Body of pancreas (tissue), 4 donors: ENCODE measurements at places on chromosomes 2 and 18. TPM values are rescaled to one million over a fixed set of nuclear protein-coding genes. Genes with fewer than 3 reads are reported as not detected.

The IMPACT gene
- total RNA-seq = 9.6 TPM

The MAP3K19 gene
- total RNA-seq = not detected

The MSGN1 gene
- not detected for total RNA-seq

GRCh38 chr18:59821983-59822382, 77.8 kb upstream of the PMAIP1 start:
- DNase-seq = no peak

GRCh38 chr2:168157070-168157469, 90.3 kb downstream of the STK39 start:
- H3K4me3 ChIP-seq = no peak overlapping the region
- H3K27me3 ChIP-seq = no peaks in the 10 kb centered on the region
- no peaks in the 10 kb centered on the region for H3K36me3 ChIP-seq
- no peaks in the 10 kb centered on the region for H3K4me1 ChIP-seq
- DNase-seq = no peak

- H3K36me3 ChIP-seq = no peaks in the 10 kb centered on the region
- no peaks in the 10 kb centered on the region for H3K27me3 ChIP-seq
- H3K4me1 ChIP-seq = no peaks in the 10 kb centered on the region
- no peak for DNase-seq
- H3K27ac ChIP-seq = no peak overlapping the region
- no peak overlapping the region for H3K4me3 ChIP-seq
Observed at GRCh38 chr2:168948621-168949212, 47.6 kb downstream of the G6PC2 start.

GRCh38 chr2:196105951-196106350, 37.3 kb upstream of the DNAH7 start:
- no peak overlapping the region for H3K27ac ChIP-seq
- no peaks in the 10 kb centered on the region for H3K36me3 ChIP-seq
- H3K27me3 ChIP-seq = no peaks in the 10 kb centered on the region

GRCh38 chr2:8477552-8478470, 204.0 kb upstream of the ID2 start:
- H3K4me3 ChIP-seq = no peak overlapping the region
- no peak overlapping the region for H3K27ac ChIP-seq
- H3K4me1 ChIP-seq = peaks cover 47% of the 10 kb centered on the region
- H3K36me3 ChIP-seq = no peaks in the 10 kb centered on the region

DNA sequence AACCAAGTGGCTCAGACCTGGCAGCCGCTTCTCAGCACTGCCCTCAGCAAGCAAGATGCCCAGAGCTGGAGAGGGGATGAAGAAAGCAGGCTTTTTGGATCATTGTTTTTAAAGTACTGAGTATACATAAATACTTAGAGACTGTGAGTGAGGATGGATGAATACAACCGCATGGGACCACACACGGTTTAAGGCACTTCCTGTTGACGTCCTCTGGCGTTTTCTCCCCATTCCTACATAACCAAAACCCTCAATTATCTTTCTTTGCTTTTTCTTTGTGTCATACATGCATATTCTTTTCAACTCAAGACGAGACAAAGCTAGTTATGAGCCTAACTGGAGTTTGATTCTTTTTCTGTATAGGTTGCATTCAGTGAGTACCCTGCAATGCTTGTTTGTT, 198.4 kb downstream of the GALR1 start:
- no peak overlapping the region for H3K27ac ChIP-seq
- H3K4me1 ChIP-seq = no peaks in the 10 kb centered on the region
- H3K4me3 ChIP-seq = no peak overlapping the region
- no peaks in the 10 kb centered on the region for H3K27me3 ChIP-seq
- no peak for DNase-seq

GRCh38 chr2:241649927-241650326, 12.4 kb downstream of the ATG4B start:
- H3K27ac ChIP-seq = no peak overlapping the region
- H3K27me3 ChIP-seq = no peaks in the 10 kb centered on the region
- H3K36me3 ChIP-seq = peaks cover 6% of the 10 kb centered on the region
- no peak for DNase-seq

DNA sequence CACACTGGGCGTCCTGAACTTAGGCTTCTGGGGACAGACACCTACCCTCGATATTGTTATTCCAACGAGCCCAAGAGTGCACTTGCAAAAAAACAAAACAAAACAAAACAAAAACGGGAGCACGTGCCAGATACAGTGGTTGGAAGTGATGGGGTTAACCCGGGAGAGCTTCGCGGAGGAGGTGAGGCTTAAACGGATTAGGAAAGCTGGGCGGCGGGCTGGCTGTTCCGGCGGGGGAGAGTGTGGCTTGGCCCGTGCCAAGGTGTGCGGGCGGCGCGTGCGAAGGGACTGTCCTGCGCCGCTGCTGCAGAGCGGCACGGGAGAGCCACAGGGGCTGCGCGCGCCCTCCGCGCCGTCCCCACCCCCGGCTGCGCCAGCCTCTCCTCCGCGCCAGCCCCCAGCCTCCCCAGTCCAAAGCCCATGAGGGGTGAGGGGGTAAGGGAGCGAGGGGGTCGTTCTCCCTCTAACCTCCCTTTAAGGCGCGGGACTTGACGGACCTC, 1.5 kb upstream of the SLC30A3 start:
- no peaks in the 10 kb centered on the region for H3K36me3 ChIP-seq
- H3K4me3 ChIP-seq = no peak overlapping the region
- no peaks in the 10 kb centered on the region for H3K27me3 ChIP-seq
- H3K27ac ChIP-seq = no peak overlapping the region
- no peak for DNase-seq

DNA sequence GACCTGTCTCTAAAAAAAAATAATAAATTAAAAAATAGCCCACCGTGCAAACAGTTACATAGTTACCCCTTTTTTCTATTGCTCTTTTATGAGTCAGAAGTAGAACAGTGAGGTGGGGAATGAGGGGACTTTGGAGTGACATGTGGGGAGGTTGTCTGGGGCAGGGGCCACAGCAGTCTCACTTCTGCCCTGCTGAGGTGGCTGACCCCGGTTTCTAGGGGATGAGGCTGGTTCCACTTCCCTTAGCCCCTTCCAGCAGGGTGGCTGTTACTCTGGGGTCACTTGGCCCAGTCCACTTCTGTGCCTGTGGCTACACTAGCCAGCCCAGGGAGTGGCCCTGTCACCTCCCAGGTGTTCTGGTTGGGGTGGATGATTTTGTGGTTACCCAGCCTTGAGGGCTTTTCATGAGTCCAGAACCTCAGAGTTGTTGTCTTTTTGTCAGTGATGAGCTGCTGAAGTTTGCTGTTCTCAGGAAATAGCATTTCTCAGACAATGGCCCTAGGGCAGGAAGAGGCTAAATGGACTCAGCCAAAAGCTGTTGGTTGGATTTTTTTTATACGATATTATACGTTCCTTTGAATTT, 28.0 kb upstream of the SCLY start:
- DNase-seq = no peak
- no peaks in the 10 kb centered on the region for H3K4me1 ChIP-seq
- peaks cover 10% of the 10 kb centered on the region for H3K36me3 ChIP-seq

- H3K27me3 ChIP-seq = no peaks in the 10 kb centered on the region
- H3K4me1 ChIP-seq = no peaks in the 10 kb centered on the region
- no peaks in the 10 kb centered on the region for H3K36me3 ChIP-seq
- no peak overlapping the region for H3K4me3 ChIP-seq
- no peak for DNase-seq
Observed at GRCh38 chr2:227774895-227775842, 29.5 kb downstream of the SCYGR8 start.

DNA sequence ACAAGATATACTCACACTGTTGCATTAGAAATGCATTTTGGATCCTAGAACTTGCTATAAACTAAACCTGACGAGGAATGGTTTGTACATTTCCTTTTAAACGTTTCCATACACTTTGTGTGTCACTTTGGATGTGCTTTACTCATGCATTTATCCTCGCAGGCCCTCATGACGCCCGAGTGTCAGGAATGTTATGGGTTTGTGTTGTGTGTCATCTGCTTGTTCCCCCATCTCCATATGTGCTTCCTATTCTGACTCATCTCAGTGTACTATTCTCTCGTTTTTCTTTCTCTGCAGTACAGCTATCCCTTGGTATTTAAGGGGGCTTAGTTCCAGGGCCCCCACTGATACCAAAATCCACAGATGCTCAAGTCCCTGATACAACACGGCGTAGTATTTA, 121.5 kb upstream of the RASGRP3 start:
- H3K4me1 ChIP-seq = no peaks in the 10 kb centered on the region
- H3K36me3 ChIP-seq = no peaks in the 10 kb centered on the region
- H3K27ac ChIP-seq = no peak overlapping the region
- no peak for DNase-seq
- no peaks in the 10 kb centered on the region for H3K27me3 ChIP-seq

GRCh38 chr18:9870431-9871008, 15.3 kb upstream of the TXNDC2 start:
- no peak overlapping the region for H3K27ac ChIP-seq
- H3K36me3 ChIP-seq = no peaks in the 10 kb centered on the region
- DNase-seq = no peak
- peaks cover 16% of the 10 kb centered on the region for H3K4me1 ChIP-seq
- H3K4me3 ChIP-seq = no peak overlapping the region
- no peaks in the 10 kb centered on the region for H3K27me3 ChIP-seq

DNA sequence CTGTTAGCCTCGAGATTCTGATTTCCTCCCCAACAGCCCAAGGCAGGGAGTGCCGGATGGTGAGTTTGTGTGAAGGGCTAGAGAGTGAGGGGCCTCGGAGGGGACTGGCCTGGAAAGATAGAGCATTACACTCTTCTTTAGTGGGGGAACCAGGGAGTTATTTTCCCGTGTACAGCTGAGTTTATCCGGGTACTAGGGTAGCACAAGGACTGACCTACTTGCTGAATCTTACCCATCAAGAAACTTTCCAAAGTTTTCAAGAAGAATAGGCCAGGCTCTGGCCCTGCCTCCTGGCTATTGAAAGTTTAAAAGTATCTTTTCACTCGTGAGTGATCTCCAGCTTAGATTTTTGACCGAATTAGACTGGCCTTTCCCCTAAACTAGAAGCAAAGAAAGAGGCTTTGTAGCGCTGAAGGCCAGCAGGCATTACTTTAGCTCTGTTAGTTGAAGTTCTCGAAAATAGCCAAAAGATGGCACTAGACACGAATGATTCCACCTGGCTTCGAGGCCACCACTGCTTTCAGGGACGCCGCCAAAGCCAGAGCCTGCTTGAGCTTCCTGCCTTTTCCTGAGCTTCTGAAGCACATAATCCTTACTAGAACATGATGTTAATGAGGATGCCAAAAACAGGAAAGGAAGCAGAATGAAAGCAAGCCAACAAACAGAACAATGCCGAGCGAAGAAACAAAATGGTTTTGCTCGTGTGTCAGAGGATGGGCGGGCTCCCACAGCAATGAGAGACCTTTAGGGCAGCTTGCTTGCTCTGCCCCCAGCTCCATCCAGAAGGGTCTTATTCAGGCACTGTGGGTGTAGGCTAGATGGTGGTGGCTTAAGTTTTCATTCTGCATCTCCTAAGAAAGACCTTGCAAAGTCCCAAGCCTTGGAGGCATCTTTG, 55.8 kb downstream of the TSN start:
- no peak overlapping the region for H3K27ac ChIP-seq
- no peaks in the 10 kb centered on the region for H3K4me1 ChIP-seq
- DNase-seq = peak; percentile 40
- H3K27me3 ChIP-seq = no peaks in the 10 kb centered on the region

DNA sequence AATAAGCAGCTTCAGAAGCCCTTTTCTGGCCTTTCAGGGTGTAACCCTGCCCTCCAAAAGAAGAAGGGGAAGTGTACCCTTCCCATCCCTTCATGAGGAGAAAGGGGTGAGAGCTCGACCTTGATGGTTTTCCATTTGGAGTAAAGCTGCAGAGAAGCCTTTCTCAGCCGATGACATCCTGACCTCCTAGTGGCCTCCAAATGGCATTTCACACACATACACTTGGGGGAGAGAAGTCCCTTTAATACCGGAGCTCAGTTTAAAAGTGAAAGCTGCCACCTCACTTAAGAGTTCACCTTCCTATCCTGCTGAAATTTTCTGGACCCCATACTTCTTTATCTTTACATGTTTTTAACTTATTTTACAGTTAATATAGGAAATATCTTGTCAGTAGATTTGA, 716.7 kb downstream of the DCDC2C start:
- no peak overlapping the region for H3K4me3 ChIP-seq
- H3K27me3 ChIP-seq = no peaks in the 10 kb centered on the region
- no peak overlapping the region for H3K27ac ChIP-seq
- H3K36me3 ChIP-seq = no peaks in the 10 kb centered on the region
- no peaks in the 10 kb centered on the region for H3K4me1 ChIP-seq

DNA sequence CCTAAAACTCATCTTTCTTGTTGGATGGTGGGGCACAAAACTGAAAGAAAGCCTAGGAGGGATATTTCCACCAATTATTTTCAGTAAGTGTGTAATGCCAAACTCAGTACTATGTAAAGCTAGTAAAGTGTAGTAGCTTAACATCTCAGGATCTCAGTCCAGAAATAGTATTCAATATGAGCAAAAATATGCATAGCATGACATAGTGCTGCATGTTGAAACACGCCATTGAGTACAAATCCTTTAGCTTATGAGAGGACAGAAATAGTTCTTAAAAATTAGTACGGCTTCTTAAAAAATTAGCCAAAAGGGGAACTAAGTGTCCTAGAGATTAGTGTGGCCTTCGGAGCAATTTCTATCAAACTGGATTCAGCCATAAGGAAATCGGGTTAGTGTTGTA, 21.7 kb upstream of the ATL2 start:
- no peak overlapping the region for H3K27ac ChIP-seq
- DNase-seq = no peak
- H3K36me3 ChIP-seq = no peaks in the 10 kb centered on the region
- no peaks in the 10 kb centered on the region for H3K4me1 ChIP-seq
- no peaks in the 10 kb centered on the region for H3K27me3 ChIP-seq

- no peaks in the 10 kb centered on the region for H3K27me3 ChIP-seq
- no peak overlapping the region for H3K27ac ChIP-seq
- no peak overlapping the region for H3K4me3 ChIP-seq
- no peaks in the 10 kb centered on the region for H3K36me3 ChIP-seq
Observed at GRCh38 chr2:95042472-95043271, 17.2 kb downstream of the MAL start.

- H3K4me3 ChIP-seq = no peak overlapping the region
- no peaks in the 10 kb centered on the region for H3K36me3 ChIP-seq
- peaks cover 46% of the 10 kb centered on the region for H3K4me1 ChIP-seq
- H3K27ac ChIP-seq = no peak overlapping the region
- no peak for DNase-seq
Observed at GRCh38 chr2:43029186-43029585, 197.2 kb downstream of the ZFP36L2 start.

DNA sequence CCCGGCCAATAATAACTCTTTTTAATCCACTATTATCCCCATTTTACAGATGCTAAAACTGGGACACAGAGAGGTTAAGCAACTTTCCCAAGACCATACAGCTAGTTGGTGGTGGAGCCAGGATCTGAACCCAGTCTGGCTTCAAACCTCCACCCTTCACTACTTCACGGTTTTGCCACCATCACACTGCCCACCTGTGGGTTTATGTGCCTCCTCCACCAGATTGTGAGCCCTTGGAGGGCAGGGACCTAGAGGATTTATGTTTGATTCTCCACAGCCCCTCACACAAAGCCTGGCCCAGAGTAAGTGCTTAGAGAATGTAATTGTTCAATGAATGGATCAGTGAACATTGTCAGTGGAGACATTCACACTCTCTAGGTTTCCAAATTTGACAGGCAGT, 153.4 kb upstream of the MYCN start:
- no peaks in the 10 kb centered on the region for H3K4me1 ChIP-seq
- no peaks in the 10 kb centered on the region for H3K27me3 ChIP-seq
- H3K36me3 ChIP-seq = no peaks in the 10 kb centered on the region
- H3K27ac ChIP-seq = no peak overlapping the region
- DNase-seq = no peak
- no peak overlapping the region for H3K4me3 ChIP-seq
